ENCODE measurements at places on chromosomes 13 and 19.

DNA sequence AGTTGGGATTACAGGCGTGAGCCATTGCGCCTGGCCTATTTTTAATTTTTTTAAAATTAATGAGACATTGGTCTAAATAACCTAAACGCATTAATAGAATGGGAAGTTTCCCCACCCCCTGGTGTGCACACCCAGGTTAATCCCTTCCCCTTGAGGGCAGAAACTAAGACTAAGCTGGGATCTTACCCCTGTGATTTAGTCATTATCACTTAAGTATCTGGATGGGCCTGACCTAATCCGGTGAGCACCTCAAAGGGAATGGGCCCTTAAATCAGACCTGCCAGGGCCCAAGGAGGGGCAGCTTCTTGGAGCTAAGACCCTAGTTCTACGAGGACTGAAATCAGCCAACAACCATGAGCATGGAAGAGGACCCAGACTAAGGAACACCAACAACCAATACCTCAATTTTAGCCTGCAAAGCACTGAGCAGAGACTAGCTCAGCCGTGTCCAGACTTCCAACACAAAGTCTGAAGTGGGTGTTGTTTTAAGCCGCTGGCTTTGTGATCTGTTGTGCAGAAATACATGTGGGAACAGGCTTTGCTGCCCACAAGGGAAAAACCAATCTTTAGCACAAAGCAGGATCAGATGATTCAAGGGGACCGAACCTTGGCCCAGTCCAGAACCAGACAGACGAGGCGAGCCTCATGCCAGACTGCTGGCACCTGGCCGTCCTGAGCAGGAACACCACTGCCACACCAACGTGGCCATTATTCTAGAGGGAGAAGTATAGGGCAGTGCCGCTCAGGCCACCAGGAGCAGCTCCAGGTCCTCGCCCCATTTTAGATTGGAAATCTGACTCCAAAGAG lies 7.1 kb downstream of the UBE2S start:
- DNase-seq, result no peak

DNA sequence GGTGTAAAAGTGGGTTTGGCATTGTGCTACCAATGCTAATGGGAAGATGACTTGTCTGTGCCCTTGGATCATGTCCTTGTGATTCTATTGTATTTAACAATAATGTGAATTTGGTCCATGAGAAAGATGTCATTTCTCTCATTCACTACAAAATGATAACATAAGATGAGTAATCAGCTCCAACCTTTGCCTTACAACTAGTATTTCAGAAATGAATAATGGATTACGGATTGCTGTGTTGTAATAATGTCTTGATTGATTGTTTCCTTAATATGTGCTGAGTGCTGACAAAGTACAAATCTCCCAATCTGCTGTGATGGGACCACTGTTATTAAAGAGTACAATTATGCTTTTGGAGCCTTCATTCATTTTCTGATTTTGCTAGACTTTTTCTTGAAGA lies 375.0 kb downstream of the PCDH9 start:
- DNase-seq, result no peak

- DNase-seq, result no peak
Observed at GRCh38 chr19:1105873-1106840, 2.4 kb downstream of the GPX4 start.

DNA sequence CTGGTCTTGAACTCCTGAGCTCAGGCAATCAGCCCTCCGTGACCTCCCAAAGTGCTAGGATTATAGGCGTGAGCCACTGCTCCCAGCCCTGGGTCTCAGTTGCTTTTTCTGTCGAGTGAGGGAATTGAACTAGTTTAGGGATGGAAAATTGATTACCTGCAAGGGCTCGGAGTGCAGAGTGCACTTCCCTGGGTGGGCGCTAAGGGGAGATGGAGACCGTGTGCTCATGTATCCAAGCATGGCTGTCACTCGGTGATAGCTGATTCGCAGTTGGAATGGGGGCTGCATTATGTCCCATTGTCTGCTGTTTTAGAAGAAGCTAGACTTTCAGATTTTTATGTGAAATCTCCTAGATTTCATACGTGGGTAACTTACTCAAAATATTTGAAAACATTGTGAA lies 139.9 kb upstream of the RFC3 start:
- no peak for DNase-seq

DNA sequence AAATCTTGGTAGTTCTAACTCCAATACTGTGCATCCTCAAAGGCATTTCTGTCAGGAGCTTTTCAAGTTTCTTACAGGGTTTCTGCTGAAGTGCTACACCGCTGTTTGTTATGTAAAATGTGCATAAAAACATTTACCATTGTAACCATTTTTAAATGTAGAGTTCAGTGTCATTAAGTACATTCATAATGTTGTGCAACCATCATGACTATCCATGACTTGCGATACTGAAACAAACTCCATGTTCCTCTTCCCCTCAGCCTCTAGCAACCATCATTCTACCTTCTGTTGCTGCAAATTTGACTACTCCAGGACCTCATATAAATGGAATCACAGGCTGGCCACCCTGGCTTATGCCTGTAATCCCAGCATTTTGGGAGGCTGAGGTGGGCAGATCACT lies 14.4 kb upstream of the SLC25A42 start:
- no peak for DNase-seq

GRCh38 chr19:35516310-35516709 lies 2.9 kb upstream of the DMKN start:
- DNase-seq, result no peak

GRCh38 chr13:23570921-23571315 lies 706 bp downstream of the TNFRSF19 start:
- DNase-seq, result no peak
